ENCODE measurements at places on chromosomes 1 and 21.

DNA sequence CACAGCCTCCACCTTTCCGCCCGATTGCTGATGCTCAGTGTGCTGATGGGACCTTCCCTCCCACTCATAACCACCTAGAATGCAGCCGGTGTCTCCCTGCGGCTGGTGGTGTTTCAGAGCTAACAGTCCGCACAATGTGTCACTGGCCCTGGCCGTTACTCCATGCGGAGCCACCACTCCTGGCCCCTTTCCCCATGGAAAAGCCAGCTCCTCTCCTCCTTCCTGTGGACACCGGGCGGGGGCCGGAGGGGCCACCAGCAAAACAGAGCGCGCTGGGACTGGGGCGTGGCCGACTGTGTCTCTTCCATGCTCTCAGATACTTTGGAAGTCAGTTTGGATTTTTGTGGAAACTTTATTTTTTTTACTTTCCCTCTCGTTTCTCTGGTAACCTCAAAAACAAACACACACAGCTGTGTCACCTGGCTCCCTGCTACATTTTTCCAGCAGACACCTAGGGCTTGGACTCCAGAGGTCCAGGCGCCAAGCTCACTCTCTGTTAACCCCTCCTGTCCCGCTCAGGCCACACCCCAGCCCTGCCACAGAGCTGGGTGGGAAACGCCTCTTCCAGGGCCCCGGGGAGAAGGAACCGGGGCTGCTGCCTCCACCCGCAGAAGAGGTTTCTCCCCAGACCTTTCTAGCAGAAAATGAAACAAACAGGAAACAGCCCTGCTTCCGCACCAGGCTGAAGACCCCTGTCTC is 32.5 kb upstream of the COL6A2 start:
- peak; percentile 31 for DNase-seq

- DNase-seq = no peak
Observed at GRCh38 chr1:34759503-34760357, at the start of gene GJB4. Gene GJB4 (plus strand): TSS chr1:34759740. CDS start chr1:34761255, 1,515 bp downstream.

- DNase-seq = no peak
Observed at GRCh38 chr1:36760081-36760480, 274.2 kb downstream of the GRIK3 start.

DNA sequence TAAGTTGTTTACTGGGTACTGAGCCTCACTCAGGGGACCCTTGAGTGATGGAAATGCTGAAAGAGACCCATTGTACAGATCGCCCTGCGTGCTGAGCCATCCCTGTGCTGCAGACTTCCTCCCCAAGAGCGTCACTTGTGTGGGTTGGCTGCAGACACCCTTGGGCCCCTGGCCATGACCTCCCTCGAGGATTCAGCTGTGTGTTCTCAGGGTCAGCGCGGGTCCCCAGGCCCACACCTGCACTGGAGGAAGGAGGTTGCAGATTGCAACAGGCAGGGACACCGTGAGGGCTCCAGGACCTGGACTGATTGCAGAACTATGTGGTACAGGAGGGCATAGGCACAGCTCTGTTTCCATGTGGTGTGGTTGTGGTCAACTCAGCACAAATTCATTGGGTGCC is 4.4 kb downstream of the SNAP47 start:
- no peak for DNase-seq

- no peak for DNase-seq
Observed at GRCh38 chr1:106217765-106218164, 838.7 kb upstream of the PRMT6 start.

DNA sequence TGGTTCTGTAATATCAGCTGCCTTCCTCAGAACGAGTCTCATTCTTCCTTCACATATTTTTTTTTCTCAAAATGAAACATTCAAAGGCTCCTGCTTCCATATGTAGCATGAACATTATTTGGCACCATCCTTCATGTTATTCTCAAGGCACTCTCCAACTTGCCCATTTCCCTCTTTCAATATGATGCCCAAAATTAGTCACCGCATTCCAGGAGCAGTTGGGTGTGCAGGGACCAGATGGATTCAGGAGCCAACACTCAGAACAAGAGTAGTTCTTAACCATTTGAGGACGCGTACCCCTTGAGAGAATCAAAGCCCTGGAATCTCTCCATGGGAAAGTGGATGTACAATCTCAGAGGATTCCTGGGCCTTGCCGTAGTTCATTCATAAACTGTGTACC is 50.3 kb downstream of the KCNK1 start:
- no peak for DNase-seq

- DNase-seq = no peak
Observed at GRCh38 chr1:233945573-233945972, 41.1 kb downstream of the SLC35F3 start.

DNA sequence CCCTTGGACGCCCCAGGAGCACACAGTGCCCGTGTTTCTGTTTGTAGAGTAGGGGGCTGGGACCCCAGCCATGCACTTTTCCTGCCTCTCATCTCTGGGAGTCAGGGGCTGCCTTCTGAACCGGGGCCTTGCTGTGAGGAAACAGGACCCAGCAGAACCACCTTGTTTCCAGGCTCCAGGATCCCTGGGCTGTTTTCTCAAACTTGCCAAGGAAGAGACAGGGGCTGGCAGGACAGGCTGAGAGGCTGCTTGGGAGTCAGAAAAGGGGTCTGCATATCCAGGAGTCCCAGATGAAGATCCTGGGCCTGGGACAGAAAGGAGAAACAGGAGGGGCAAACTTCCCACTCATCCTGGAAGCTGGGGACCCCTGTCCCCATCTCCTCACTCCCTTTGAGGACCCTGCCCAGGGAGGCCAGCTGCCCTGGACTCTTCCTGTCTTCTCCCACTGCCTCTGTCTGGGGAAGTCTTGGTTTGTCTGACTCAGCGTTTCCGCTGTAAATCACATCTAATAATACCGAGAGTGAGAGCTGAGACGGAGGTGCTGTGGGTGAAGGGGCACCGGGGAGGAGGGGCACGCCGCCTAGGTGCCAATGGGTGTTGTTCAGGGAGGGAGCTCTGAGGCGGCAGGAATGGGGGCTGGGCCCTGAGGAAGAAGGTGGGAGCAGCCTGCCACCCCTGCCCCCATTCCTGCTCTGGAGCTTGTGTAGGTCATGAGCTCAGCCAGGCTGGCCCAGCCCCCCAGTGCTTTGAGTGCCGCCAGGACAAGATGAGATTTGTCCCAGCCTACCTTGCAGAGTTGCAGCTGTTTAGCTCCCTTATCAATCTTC is 16.7 kb downstream of the POU3F1 start:
- DNase-seq = no peak

GRCh38 chr1:153570874-153571273 is 5.2 kb upstream of the S100A2 start:
- no peak for DNase-seq

- DNase-seq = no peak
Observed at GRCh38 chr1:150168960-150169601, 19.4 kb downstream of the PLEKHO1 start.

DNA sequence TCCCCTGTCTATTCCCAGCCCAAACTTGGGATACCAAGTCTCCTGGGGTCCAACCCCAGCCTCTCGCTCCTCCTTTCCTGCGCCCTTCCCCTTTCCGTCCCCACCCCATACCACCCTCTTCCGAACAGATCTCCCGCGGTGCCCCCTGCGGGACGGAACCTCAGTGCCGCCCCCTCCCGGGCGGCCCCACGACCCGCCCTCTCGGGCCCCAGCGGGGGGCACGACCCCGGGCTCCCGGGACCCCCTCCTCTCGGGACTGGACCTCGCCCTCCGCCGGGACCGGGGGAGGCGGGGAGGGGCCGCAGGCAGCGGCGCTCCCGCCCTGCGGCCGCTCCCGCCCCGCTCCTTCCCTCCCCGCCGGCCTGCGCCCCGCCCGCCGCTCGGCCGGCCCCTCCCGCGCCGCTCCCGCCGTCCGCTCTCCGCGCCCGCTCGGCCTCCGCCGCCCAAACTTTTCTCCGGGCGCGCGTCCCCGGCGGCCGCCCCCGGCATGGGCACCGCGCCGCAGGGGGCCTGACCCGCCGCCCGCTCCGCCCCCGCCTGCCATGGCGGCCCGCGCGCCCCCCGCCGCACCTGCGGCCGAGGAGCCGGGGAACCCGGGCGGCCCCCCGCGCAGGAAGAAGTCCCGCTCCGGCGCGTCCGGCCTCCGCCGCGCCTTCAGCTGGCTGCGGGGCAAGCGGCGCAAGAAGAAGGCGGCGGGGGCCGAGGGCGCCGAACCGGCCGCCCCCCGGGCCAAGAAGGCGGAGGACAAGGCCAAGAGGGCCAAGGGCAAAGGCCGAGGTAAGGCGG is 39.0 kb upstream of the SYNC start:
- DNase-seq = no peak

GRCh38 chr1:10521537-10522157 is 46.9 kb downstream of the PEX14 start:
- no peak for DNase-seq

DNA sequence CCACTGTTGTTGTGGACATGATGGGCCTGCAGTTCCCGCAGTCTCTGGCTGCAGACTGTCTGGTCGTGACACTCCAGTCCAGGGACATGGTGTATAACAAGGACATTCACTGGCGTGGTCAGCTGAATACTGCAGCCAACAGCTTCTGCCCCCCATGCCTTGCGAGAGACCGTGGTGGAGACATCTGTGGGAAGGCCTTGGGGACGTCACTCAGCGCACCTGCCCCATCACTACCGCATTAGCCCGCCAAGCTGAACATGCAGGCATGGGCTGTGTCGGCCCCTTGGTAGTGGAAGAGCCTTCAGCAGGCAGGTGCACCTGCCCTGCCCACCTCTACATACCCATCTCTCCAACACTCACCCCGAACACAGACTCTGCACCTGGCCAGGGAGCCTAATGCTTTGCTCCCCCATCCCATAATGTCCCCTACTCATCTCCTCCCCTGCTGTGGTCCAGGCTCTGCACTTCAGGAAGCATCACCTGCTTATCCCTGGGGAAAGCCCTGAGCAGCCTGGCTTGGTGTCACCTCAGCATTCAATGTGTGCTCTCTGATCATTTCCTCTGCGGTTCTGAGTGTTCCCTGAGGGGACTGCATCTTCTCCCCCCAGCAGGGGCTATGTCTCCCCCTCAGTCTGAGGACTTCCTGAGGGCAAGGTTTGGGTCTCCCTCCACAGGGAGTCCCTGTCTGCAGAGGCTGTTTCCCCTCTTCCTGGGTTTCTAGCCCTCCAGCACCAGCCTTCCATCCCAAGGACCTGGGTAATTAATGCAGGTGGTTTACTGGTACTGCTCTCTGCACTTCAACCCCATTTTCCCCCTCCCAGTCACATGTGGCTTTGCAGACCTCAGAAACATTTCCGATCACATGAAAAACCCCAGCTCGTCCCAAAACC is 3.2 kb downstream of the PGLYRP4 start:
- DNase-seq = no peak

Data from fibroblast of the conjunctiva (primary cell).